ENCODE measurements at places on chromosomes 3 and 15. TPM values are rescaled to one million over a fixed set of nuclear protein-coding genes. Genes with fewer than 3 reads are reported as not detected.

DNA sequence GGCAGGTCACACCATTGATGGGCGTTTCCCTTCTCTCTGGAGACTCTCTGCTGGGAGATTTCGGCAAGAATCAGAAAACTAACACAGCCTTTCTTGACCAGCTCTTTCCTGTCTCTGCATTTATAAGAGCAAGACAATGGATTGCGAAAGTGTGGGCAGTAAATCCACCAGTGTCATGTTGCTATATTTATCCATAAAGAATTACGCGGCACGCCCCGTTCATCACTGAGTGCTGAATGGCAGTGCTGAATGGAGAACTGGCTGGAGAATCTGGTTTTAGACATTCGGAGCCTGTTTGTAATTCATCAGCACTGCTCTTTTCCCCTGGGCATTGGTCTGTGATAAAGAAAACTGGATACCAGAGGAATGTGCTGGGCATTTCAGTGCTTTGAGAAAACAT, 2.0 kb upstream of the CEMIP start:
- no peaks in the 10 kb centered on the region for H3K36me3 ChIP-seq
- no peak overlapping the region for H3K27ac ChIP-seq
- H3K4me3 ChIP-seq, result no peak overlapping the region

GRCh38 chr3:104892044-104892443, 474.7 kb upstream of the ALCAM start:
- H3K4me3 ChIP-seq, result no peak overlapping the region
- H3K4me1 ChIP-seq, result no peaks in the 10 kb centered on the region
- no peak for DNase-seq
- no peaks in the 10 kb centered on the region for H3K36me3 ChIP-seq
- no peaks in the 10 kb centered on the region for H3K27me3 ChIP-seq

GRCh38 chr15:87528873-87529272, 727.7 kb downstream of the NTRK3 start:
- H3K4me1 ChIP-seq, result no peaks in the 10 kb centered on the region
- no peak overlapping the region for H3K4me3 ChIP-seq
- no peaks in the 10 kb centered on the region for H3K27me3 ChIP-seq
- no peak for DNase-seq
- no peak overlapping the region for H3K27ac ChIP-seq

DNA sequence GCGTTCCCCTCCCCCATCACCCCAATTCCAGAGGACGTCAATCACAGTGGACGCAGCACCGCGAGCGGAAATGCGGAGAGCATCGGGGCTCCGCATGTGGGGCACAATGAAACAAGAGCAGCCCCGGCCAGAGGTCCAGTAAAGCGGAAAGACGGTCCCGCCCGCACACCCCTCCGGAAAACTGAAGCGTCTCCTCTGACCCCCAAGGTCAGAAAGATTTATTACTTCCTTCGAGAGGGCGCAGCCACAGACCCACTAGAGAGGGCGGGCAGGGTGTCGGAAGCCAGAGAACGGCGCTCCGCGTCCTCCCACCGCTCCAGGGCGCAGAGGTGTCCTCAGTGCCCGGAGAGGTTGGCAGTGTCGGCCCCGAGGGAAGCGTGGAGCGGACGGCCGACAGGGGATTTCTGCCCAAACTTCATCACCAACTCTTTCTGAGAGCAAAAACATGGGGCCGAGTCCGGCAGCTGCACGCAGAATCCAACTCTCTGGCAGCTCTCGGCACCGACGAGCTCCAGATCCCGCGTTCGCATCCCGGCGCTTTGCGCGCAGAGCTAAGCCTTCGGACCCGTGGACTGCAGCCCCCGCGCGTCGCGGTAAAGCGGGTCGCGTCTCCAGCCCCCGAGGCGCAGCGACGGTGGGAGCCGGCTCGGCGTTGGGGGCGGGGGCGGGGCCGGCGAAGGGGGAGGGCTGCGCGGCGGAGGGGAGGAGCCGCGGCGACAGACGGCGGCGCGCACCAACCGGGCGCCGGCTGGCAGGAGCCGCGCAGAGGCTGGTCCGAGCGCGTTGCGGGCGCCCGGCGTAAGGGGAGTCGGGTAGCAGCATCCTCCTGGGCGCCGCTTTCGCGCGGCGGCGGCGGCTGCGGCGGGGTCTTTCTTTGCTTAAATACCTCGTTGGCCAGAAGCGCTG, at the start of gene CHST2:
TSS of gene CHST2 (plus strand) at position 763 of the 906 bp plus-strand sequence. CDS start 1,046 bp downstream, outside the sequence.
- DNase-seq, result peak; percentile 77
- H3K4me1 ChIP-seq, result no peaks in the 10 kb centered on the region
- no peaks in the 10 kb centered on the region for H3K36me3 ChIP-seq

- no peaks in the 10 kb centered on the region for H3K27me3 ChIP-seq
- peak; percentile 85 for DNase-seq
- no peaks in the 10 kb centered on the region for H3K36me3 ChIP-seq
- peak within 1 kb of the TSS; percentile 60 for H3K27ac ChIP-seq
- peak within 1 kb of the TSS; percentile 62 for H3K4me3 ChIP-seq
- no peaks in the 10 kb centered on the region for H3K4me1 ChIP-seq
Observed at GRCh38 chr3:44712455-44713075, at the start of gene ZNF502. TSS of gene ZNF502 (plus strand) at chr3:44712660. CDS start at chr3:44720262, 7,602 bp downstream.

DNA sequence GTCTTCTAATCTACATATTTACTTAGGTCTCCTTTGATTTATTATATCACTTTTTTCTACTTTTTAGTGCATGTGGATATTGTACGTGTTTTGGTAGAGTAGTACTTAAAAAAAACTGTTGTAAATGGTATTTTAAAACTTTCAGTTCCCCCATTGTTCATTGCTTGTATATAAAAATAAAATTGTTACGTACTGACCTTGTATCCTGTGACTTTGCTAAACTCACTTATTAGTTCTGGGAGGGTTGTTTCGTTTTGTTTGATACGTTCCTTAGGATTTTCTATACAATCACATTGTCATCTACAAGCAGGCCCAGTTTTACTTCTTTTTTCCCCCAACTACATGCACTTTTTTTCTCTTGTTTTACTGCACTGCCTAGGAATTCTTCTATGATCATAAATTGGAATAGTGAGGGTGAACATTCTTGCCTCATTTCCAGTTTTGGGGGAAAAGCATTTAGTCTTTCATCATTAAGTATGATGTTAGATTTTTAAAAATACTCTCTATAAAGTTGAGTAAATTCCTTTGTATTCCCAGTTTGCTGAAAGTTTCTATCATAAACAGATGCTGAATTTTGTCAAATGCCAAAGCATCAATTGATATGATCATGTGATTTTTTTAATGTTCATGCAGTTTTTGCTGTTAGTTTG, 33.5 kb upstream of the ACKR4 start:
- H3K4me1 ChIP-seq, result no peaks in the 10 kb centered on the region
- no peaks in the 10 kb centered on the region for H3K27me3 ChIP-seq
- no peak overlapping the region for H3K4me3 ChIP-seq
- no peak for DNase-seq
- H3K36me3 ChIP-seq, result no peaks in the 10 kb centered on the region

DNA sequence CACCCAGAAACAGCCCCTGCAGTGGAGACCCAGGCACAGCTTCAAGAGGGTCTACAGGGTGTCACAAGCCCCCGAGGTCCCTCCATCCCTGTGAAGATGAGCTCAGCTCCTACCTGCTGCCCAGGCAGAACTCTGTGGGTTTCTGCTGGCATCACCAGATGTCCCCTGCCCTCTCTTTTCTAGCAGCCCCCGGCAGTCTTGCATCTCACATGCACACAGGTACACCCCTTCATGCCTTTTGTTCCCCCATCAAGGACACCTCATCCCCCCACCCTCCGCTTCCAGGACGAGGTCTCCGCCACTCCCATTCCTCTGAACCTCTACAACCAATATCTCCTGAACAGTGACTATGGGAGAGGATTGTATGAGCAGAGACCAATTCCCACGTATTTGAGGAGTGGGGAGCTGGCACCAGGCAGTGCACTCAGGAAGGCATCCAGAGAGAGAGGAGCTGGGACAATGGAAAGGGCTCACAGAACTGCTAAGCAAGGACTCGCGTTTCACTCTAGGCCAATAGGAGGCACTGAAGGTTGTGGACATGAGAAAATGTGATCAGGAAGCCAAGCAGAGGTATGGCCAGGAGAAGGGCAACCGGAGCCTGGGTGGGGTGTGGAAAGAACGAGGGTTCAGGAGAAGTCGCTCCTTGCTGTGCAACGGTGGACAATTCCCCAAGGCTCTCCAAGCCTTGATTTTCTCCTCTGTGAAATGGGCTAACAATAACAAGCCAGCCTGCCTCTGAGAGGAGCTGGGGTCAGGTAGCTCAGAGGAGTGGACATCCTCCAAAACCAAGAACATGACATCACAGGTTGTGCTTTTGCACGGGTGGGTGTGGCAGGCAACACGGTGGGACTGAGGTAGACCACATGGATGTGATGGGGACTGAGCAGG, 115.2 kb downstream of the CHSY1 start:
- H3K27ac ChIP-seq, result no peak overlapping the region
- DNase-seq, result no peak
- no peaks in the 10 kb centered on the region for H3K36me3 ChIP-seq
- no peaks in the 10 kb centered on the region for H3K4me1 ChIP-seq

- no peak overlapping the region for H3K4me3 ChIP-seq
- H3K27me3 ChIP-seq, result no peaks in the 10 kb centered on the region
- no peak overlapping the region for H3K27ac ChIP-seq
- H3K4me1 ChIP-seq, result no peaks in the 10 kb centered on the region
- H3K36me3 ChIP-seq, result no peaks in the 10 kb centered on the region
Observed at GRCh38 chr15:51917493-51917892, 54.1 kb downstream of the LEO1 start.

DNA sequence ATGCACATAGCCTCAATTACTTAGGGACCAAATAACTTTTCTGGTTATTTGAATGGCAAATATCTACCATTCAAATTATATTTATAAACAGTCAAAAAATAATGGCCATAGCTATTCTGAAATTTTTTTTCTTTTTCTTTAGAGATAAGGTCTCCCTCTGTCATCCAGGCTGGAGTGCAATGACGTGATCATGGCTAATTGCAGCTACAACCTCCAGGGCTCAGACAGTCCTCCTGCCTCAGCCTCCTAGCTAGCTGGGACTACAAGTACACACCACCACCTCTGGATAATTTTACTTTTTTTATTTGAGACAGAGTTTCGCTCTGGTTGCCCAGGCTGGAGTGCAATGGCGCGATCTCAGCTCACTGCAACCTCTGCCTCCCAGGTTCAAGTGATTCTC, 16.6 kb downstream of the PPP1R2 start:
- DNase-seq, result no peak
- H3K27ac ChIP-seq, result no peak overlapping the region
- H3K36me3 ChIP-seq, result no peaks in the 10 kb centered on the region

GRCh38 chr3:173599673-173600072, 202.1 kb downstream of the NLGN1 start:
- H3K4me3 ChIP-seq, result no peak overlapping the region
- H3K36me3 ChIP-seq, result no peaks in the 10 kb centered on the region
- no peak for DNase-seq
- no peaks in the 10 kb centered on the region for H3K27me3 ChIP-seq
- no peaks in the 10 kb centered on the region for H3K4me1 ChIP-seq

GRCh38 chr15:67548862-67549651, 6.6 kb downstream of the MAP2K5 start:
- DNase-seq, result no peak
- H3K27me3 ChIP-seq, result no peaks in the 10 kb centered on the region
- H3K36me3 ChIP-seq, result no peaks in the 10 kb centered on the region
- H3K4me1 ChIP-seq, result peaks cover 2% of the 10 kb centered on the region

The OXSM gene
- 6.7 TPM for total RNA-seq

The PLIN1 gene
- 2.2 TPM for total RNA-seq

The NME9 gene
- total RNA-seq, result 0.60 TPM
